ENCODE measurements at places on chromosomes 4 and X. TPM values are rescaled to one million over a fixed set of nuclear protein-coding genes. Genes with fewer than 3 reads are reported as not detected.

Gene JCHAIN
- 13.2 TPM for total RNA-seq

Gene ADRA2C
- 6.7 TPM for total RNA-seq

Gene ENPP6
- total RNA-seq, result not detected

Gene LONRF3
- total RNA-seq, result 18.8 TPM

Gene DCUN1D4
- 26.7 TPM for total RNA-seq

Gene CSAG1
- total RNA-seq, result not detected

Gene TMPRSS11B
- total RNA-seq, result not detected

Gene WWC2
- total RNA-seq, result 30.3 TPM

DNA sequence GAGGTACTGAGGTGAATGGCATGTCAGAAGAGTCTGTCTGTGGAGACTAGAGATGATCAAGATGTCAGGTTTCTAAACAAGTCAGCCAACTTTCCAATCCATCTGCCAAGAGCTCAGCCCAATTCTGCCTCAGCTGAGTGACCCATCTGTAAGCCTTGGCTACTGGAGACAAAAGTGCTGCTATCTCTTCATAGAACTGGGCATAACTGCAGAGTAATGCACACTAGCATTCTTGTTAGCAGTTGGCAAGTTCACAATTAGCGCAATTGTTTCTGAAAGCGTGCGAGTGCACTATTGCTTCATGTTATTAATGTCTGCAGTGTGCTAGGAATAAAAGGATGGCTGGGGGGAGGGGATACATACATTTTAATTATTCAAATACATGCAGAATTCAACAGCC, 32.9 kb upstream of the SH3D19 start:
- H3K27me3 ChIP-seq, result no peaks in the 10 kb centered on the region
- no peak overlapping the region for H3K4me3 ChIP-seq
- DNase-seq, result no peak
- H3K4me1 ChIP-seq, result no peaks in the 10 kb centered on the region
- no peaks in the 10 kb centered on the region for H3K36me3 ChIP-seq

DNA sequence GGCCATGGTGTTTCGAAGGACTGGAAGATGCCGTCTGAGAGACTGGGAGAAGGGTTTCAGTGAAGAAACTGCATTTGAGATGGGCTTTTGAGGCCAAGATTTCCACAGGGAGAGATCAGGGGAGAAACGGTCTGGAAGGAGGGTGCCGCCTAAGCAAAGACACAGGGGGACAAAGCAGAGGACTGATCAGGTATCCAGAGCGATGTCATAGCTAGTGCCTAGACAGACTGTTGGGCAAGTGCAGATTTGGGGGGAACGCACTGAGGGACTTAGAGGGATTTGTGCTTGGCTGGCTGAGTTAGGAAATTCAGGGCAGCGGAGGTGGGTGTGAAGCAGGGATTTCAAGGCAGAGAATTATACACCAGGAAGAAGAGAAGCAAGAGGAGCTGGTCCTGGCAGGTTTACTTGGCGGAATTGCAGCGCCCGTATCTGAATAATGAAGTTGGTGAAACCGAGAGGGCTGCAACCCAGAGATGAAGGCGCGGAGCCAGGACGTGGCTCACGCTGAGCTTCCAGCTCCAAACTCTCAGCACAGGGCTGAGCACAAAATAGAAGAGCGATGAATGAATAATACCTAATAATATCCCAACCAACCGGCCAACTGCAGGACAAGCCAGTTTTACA, 106.9 kb downstream of the MAML3 start:
- no peaks in the 10 kb centered on the region for H3K27me3 ChIP-seq
- DNase-seq, result no peak
- peak overlapping the region; percentile 13 for H3K27ac ChIP-seq
- no peak overlapping the region for H3K4me3 ChIP-seq

GRCh38 chr4:42341518-42342026, 55.7 kb upstream of the SHISA3 start:
- H3K27ac ChIP-seq, result no peak overlapping the region
- H3K36me3 ChIP-seq, result no peaks in the 10 kb centered on the region
- no peaks in the 10 kb centered on the region for H3K4me1 ChIP-seq
- no peaks in the 10 kb centered on the region for H3K27me3 ChIP-seq

DNA sequence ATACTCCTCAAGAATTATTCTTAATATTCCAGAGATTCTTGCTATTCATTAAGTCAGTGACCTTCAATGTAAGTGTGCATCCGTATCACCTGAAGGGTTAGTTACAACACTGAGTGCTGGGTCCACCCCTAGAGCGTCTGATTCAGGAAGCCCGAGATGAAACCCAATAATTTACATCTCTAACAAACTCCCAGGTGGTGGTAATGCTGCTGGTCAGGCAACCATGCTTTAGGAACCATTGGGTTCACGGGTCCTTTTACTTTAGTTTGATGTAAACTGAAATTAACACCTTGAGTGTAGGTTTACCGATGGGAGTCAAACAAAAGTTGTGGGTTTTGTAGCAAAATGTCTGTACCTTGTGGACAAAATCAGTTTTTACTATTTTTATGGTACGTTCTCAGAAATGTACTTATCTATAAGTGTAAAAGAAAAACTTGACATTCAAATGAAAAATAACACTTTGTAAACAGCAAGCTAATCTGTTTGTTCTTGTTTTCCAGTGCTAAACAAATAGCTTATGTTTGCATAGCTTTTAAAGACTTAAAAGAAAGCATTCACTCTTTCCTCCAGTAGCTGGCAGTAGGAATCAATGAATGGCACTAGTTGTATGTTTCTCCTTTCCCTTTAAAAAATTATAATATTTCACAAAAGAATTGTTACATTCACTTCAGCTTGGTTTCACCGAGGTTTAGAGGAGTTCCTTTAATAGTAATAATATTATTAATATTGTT, 32.7 kb downstream of the ACE2 start:
- H3K27ac ChIP-seq, result no peak overlapping the region
- H3K27me3 ChIP-seq, result no peaks in the 10 kb centered on the region
- H3K4me3 ChIP-seq, result no peak overlapping the region
- DNase-seq, result no peak
- H3K36me3 ChIP-seq, result no peaks in the 10 kb centered on the region

DNA sequence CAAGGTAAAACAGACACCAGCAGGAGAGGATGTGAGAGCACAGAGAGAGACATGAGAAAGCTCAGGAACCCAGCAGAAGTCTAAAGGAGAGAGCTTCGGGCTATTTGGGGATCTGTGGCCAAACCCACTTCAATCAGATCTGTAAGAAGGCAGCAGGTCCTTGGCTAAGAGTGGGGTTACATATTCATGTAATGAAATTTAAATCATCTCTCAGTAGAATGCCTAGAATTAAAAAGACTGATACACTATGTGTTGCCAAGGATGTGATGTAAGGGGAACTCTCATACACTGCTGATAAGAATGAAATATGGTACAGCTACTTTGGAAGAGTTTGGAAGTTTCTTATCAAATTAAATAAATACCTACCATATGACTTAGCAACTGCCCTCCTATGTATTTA, 35.8 kb downstream of the PDE5A start:
- H3K4me1 ChIP-seq, result peaks cover 24% of the 10 kb centered on the region
- H3K4me3 ChIP-seq, result no peak overlapping the region
- no peaks in the 10 kb centered on the region for H3K36me3 ChIP-seq
- no peak overlapping the region for H3K27ac ChIP-seq
- no peaks in the 10 kb centered on the region for H3K27me3 ChIP-seq
- no peak for DNase-seq

- H3K27ac ChIP-seq, result no peak overlapping the region
- H3K36me3 ChIP-seq, result no peaks in the 10 kb centered on the region
- no peak overlapping the region for H3K4me3 ChIP-seq
- H3K27me3 ChIP-seq, result no peaks in the 10 kb centered on the region
Observed at GRCh38 chr4:56723201-56723605, 42.1 kb upstream of the HOPX start.

DNA sequence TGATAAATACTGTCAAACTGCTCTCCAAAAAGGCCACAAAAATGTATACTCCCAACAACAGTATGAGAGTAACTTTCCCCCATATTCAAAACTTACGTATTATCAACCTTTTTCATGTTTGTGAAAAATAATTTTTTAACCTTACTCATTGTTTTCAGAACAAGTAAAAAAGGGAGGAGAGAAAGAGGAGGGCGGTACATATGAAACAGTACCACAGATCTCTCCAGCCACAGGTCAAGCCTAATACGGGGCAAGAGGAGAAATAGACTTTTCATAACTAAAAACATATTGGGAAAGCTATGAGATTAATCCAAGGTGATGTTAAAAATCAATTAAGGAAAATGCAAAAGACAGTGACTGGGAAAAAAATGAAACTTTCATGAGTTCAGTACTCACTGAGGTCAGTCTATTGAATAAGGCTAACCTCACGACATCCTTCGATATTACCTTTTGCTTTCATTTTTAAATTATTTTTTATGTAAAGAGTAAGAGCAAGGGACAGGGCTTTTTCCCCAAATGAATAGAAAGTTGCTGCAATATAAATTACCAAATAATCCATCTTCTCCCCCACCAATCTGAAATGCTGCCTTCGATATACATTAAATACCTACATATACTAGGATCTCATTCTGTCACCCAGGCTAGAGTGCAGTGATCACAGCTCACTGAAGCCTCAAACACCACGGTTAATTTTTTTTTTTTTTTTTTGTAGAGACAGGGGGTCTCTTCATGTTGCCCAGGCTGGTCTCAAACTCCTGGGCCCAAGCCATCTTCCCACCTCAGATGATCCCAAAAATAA, 25.3 kb downstream of the FBXW7 start:
- H3K4me1 ChIP-seq, result no peaks in the 10 kb centered on the region
- H3K27me3 ChIP-seq, result no peaks in the 10 kb centered on the region
- H3K27ac ChIP-seq, result no peak overlapping the region
- no peak overlapping the region for H3K4me3 ChIP-seq
- no peak for DNase-seq
- no peaks in the 10 kb centered on the region for H3K36me3 ChIP-seq

DNA sequence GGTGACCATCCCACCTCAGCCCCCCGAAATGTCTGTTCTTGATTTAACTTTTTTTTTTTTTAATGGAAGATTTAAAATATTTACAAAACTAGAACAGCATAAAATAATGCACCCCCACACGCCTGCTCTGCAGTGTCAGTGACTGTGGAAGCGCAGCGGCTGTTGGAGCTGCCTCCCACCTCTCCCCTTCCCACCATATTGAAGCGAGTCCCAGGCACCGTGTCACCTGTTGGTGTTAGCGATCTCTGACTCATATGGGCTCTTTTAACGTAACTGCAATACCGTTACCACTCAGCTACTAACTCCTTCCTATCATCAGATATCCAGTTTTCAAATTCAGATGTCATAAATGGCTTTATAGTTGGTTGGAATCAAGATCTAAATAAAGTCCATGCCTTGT, 17.1 kb upstream of the TADA2B start:
- no peaks in the 10 kb centered on the region for H3K4me1 ChIP-seq
- no peak overlapping the region for H3K4me3 ChIP-seq
- H3K36me3 ChIP-seq, result peaks cover 16% of the 10 kb centered on the region
- no peaks in the 10 kb centered on the region for H3K27me3 ChIP-seq
- H3K27ac ChIP-seq, result no peak overlapping the region

DNA sequence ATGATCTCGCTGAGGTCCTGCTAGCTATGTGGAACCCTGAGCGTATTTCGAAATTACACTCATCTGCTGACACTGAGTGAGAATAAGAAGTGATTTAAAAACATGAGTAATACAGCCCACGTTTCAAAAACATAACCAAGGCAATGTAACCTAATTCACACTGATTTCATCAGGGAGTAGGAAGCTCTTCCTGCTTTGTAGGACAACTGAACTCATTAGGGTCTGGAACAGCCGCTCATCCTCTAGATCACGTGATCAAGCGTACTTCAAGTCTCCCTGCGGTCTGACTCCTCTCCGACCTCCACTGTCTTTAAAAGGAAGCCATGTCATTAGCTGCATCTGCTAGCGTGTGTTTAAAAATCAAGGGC, 138.0 kb downstream of the NSUN7 start:
- H3K36me3 ChIP-seq, result no peaks in the 10 kb centered on the region
- peak; percentile 46 for DNase-seq
- no peaks in the 10 kb centered on the region for H3K4me1 ChIP-seq
- H3K4me3 ChIP-seq, result no peak overlapping the region
- no peaks in the 10 kb centered on the region for H3K27me3 ChIP-seq

- no peak overlapping the region for H3K27ac ChIP-seq
- DNase-seq, result no peak
- no peaks in the 10 kb centered on the region for H3K4me1 ChIP-seq
- no peak overlapping the region for H3K4me3 ChIP-seq
Observed at GRCh38 chrX:21493226-21493830, 119.1 kb downstream of the CNKSR2 start.

GRCh38 chr4:7009564-7009963, 33.6 kb upstream of the TADA2B start:
- H3K27ac ChIP-seq, result no peak overlapping the region
- no peak for DNase-seq
- no peaks in the 10 kb centered on the region for H3K27me3 ChIP-seq
- H3K4me3 ChIP-seq, result no peak overlapping the region

DNA sequence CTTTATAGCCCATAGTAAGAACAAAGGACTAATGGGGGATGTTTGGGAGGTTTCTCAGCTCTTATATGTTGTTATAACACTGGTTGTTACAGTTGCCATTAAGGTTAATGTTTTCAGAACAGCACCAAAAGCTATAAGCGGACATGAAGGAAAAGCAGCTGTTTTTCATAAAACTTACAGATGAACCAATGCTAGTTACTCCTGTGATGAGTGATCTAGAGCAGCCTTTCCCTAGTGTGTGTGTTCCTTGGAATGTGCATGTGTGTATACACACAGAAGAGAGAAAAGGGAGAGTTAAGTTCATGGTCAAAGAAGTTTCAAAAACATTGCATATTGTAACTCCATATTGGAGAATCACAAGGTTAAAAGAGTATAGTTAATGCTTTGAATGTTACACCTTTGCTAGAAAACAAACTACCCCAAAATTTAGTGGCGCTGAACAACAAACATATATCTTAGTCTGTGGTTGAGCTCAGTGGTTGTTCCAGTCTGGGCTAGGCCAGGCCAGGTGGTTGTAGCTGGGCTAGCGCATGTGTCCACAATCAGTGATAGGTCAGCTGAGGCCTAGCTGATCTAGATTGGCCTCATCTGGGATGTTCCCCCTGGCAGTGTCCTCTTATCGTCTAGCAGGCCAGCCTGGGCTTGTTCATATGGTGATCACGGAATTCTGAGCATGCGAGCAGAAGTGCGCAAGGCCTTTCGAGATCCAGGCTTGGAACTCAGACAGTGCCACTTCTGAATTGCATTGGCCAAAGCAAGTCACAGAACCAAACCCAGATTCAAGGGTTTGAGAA, 151.0 kb downstream of the NHS start:
- H3K27ac ChIP-seq, result no peak overlapping the region
- no peaks in the 10 kb centered on the region for H3K27me3 ChIP-seq
- peaks cover 12% of the 10 kb centered on the region for H3K4me1 ChIP-seq
- DNase-seq, result no peak
- H3K36me3 ChIP-seq, result no peaks in the 10 kb centered on the region
- H3K4me3 ChIP-seq, result no peak overlapping the region

GRCh38 chr4:163495900-163496299, 1.4 kb downstream of the TMA16 start:
- DNase-seq, result no peak
- H3K36me3 ChIP-seq, result no peaks in the 10 kb centered on the region
- H3K27ac ChIP-seq, result no peak overlapping the region
- H3K27me3 ChIP-seq, result no peaks in the 10 kb centered on the region
- H3K4me3 ChIP-seq, result no peak overlapping the region
- H3K4me1 ChIP-seq, result peaks cover 13% of the 10 kb centered on the region

- H3K4me1 ChIP-seq, result peaks cover 9% of the 10 kb centered on the region
- DNase-seq, result no peak
- H3K27me3 ChIP-seq, result no peaks in the 10 kb centered on the region
Observed at GRCh38 chr4:39658756-39659155, 20.1 kb upstream of the SMIM14 start.

- H3K36me3 ChIP-seq, result peaks cover 4% of the 10 kb centered on the region
- H3K4me3 ChIP-seq, result no peak overlapping the region
- H3K27ac ChIP-seq, result peak overlapping the region; percentile 60
- H3K4me1 ChIP-seq, result peaks cover 22% of the 10 kb centered on the region
- DNase-seq, result peak; percentile 76
Observed at GRCh38 chr4:2817701-2818350, 24.9 kb downstream of the SH3BP2 start.
